Mucosa of gallbladder (tissue), 1 donor: ENCODE measurements at places on chromosomes 13 and 19. TPM values are rescaled to one million over a fixed set of nuclear protein-coding genes. Genes with fewer than 3 reads are reported as not detected.

DNA sequence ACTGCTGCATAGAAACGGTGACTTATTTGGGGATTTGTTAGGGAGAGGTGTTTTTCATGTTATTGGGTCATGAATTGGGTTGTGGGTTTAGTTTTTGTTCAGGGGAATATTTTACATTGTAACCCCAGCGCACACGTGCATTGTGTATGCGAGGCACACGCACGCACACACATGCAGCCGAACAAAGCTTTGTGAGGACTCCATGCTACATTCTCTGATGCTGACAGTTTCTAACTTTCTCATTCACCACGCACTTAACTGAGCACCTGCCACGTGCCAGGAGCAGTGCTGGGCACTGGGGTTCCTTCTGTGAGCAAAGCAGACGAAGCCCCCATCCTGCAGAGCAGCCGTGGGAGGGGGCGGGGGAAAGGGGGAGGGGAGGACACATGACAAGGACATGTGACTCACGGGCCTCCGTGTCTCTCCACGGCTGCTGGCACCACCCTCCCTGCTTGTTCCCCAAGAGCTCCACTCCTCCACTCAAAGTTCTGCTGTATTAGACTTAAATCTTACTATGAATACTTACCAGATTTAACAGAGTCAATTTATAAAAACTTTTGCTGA, 55.6 kb downstream of the SLC7A9 start:
- no peak for DNase-seq

DNA sequence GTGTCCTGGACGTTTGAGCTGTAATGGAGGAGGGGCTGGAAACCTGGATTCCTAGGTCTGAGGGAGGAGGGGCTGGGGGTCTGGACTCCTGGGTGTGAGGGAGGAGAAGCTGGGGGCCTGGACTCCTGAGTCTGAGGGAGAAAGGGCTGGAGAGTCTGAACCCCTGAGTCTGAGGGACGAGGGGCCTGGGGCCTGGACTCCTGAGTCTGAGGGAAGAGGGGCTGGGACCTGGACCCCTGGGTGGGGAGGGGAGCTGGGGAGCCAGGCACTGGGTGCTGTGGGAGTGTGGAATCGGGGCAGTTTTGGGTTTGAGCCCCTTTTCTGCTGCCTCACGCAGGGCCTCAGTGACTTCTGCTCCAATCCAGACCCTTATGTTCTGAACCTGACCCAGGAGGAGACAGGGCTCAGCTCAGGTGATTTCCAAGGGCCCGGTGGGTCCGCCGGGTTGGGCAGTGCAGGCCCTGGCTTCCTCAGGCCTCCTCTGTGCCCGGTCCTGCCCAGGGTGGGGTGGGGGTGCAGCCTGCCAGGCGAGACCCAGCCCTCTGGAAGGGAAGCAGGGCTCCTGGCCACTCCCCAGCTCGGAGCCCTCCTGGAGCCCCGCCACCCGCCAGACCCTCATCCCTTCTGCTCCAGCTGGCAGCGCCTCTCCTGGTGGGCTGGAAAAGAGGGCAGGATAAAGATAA, 14.4 kb downstream of the TTYH1 start:
- no peak for DNase-seq

The ZNF221 gene
- 7.5 TPM for total RNA-seq

- DNase-seq = no peak
Observed at GRCh38 chr19:16051254-16052025, 24.9 kb upstream of the TPM4 start.

DNA sequence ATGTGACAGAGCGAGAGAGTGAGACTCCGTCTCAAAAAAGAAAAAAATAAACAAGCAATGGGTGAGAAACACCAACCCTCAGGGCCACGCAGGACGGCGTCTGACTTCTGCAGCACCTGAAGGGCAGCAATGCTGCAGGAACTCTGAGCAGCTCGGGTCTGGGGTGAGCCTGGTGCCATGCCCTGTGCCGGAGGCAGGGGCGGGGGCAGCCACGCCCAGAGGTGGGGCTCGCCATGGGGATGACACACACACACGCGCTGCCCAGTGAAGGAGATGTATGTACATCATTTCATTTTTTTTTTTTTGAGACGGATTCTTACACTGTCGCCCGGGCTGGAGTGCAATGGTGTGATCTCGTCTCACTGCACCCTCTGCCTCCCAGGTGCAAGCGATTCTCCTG, 24.3 kb downstream of the GPX4 start:
- no peak for DNase-seq

DNA sequence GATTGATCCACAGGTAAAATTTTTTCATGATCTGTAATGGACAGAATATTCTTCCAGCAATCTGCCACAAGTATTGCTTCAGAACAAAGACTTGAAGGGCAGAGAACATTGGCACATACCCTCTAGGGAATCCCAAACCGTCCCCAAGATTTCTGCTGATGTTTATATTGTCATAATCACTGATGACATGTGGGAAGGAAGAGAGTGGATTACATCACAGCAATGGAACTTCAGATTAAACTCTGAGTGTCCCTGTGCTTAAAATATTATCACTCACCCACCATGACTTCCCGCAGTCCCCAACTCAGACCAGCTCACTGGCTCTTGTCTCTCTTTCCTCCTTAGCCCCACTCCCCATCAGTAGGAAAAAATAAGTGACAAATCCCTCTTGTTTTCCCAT, 8.5 kb upstream of the TPT1 start:
- DNase-seq = no peak

The REEP6 gene
- 80.5 TPM for total RNA-seq

The DAPK3 gene
- total RNA-seq = 113 TPM

GRCh38 chr13:45623516-45624090, 8.1 kb upstream of the ERICH6B start:
- no peak for DNase-seq

DNA sequence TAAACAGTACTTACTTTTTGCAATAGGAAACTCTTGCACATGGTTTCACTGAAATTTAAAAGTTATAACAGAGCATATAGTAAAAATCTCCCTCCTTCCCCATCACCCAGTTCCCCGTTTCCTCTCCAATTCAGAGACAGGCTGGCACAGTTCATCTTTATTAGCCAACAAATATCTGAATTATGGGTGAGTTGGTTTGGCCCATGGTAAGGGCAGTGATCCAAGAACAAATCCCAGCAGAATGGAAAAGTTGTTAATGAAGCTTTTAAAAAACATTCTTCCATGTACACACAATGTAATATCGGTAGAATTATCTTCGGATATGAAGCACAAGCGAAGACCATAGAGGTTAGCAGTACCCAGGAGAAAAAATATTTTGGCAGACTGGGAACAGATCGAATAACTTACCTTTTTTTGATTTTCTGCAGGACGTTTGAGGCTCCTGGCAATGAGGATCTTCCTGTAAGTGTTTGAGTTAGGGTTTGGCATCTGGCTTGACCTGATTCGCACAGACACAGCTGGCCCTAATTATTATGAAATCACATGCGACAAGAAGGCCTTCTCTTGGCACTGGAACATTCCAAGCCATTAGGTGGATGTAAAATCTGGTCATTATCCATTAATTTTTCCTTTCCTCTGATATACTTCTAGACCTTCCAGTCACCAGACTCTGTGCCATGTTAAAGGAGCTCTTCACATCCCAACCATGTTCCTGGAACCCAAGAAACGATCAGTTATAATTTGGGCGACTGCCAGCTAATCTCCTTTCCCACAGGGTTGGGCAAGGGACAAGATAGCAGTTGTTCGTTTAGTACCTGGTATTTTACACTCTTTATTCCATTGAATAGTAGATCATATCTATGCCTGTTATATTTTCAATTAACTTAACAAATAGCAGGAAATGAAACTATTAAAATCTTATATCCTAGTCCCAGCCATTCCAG, 139.4 kb upstream of the TSC22D1 start:
- DNase-seq = no peak
